ENCODE measurements at places on chromosomes 7 and 10.

- DNase-seq, result no peak
Measured at GRCh38 chr10:121994429-121994941, 5.5 kb downstream of the TACC2 start.

DNA sequence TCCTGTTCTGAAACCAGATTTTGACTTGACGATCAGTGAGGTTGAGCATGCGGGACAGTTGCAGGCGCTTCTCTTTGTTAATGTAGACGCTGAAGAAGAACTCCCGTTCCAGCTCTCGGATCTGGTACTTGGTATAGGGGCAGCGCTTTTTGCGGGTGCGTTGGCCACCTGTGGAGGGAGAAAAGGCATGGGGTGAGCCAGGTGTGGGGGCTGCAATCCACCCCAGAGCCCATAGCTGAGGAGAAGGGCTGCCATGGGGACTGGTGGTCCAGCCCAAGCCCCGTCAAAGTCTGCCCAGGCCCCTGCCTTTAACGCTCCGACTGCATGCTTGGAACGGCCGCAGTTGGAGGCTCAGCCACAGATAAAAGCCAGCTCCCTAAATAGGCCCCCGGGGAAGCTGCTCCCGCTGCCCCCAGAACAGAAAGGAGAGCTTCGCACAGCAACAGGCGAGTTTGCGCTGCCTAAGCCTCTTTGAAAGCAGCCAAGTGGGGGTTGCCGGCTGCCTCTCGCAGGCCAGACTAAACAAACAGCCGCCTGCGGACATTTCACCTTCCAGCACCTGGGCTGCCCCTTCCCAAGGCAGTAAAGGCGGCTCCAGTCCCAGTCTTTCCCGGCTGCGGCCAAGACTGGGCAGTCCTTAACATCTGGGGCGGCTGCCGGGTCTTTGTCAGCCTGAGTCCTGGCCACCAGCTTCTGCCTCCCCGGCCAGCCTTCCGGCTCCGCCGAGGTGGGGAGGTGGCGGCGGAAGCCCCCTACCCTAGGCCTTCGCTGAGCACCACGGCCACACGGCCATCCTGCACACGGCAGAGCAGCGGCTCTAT, 2.0 kb downstream of the HOXA11 start:
- no peak for DNase-seq

DNA sequence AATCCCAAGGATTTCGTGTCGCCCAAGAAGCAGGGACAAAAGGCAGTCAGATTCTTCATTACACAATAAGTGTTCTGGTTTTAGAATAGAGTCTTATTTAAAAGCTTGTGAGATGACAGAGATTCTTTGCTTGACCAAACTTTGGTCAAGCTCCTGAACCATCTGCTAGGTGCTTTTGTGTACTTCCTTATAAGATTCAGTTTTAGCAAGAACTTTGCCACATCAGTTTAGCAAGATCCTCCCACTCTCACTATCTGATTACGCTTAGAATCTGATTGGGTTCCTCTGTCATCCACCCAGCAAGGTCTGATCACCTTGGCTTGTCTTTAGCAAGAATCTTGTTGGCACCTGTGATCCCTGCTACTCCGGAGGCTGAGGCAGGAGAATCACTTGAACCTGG, 38.2 kb upstream of the SDHAF3 start:
- DNase-seq, result no peak

DNA sequence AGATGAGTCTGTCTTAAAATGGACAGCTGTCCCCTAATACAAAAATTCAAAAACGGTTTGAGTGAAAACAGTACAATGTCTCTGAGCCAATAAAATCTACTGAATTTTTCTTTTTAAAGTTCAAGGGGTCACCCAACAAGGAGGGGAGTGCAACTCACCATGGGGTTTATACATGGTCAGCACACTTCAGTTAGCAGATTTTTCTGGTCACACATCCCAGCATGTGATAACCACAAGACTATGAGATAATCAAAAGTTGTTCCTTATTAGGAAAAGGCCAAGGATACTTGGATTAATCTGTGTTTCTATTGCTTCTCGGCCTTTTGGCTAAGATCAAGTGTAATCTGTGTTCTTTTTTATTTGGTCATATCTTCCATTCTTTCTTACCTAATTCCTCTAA, 31.6 kb downstream of the ABCB5 start:
- no peak for DNase-seq

- DNase-seq, result no peak
Measured at GRCh38 chr10:21196822-21197395, 299.8 kb upstream of the NEBL start.

DNA sequence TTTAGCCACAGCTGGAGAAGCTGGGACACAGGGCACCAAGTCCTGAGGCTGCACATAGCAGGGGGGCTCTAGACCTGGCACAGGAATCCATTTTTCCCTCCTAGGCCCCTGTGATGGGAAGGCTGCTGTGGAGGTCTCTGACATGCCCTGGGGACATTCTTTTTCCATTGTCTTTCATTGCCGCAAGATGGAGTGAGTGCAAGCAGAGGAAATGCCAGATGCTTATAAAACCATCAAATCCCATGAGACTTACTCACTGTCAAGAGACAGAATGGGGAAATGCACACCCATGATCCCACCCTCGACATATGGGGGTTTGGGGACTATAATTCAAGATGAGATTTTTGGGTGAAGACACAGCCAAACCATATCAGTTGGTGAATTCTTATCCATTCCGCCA, 94.7 kb upstream of the FERD3L start:
- DNase-seq, result no peak

DNA sequence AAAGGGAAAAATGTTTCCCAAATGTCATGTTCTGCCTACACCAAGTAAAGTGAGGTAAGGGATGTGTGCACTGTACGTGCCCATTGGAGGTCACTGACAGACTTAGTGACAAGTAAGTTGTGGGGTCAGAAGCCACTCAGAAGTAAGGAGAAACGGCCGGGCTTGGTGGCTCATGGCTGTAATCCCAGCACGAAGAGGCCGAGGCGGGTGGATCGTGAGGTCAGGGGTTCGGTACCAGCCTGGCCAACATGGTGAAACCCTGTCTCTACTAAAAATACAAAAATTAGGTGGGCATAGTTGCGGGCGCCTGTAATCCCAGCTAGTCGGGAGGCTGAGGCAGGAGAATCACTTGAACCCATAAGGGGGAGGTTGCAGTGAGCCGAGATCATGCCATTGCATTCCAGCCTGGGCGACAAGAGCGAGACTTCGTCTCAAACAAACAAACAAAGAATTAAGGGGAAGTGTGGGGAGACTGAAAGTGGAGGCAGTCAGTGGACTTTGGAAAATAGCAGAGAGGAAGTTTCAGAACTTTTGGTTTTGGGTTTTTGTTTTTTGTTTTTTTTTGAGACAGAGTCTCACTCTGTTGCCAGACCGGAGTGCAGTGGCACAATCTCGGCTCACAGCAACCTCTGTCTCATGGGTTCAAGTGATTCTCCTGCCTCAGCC, 114.8 kb downstream of the WDFY4 start:
- no peak for DNase-seq

DNA sequence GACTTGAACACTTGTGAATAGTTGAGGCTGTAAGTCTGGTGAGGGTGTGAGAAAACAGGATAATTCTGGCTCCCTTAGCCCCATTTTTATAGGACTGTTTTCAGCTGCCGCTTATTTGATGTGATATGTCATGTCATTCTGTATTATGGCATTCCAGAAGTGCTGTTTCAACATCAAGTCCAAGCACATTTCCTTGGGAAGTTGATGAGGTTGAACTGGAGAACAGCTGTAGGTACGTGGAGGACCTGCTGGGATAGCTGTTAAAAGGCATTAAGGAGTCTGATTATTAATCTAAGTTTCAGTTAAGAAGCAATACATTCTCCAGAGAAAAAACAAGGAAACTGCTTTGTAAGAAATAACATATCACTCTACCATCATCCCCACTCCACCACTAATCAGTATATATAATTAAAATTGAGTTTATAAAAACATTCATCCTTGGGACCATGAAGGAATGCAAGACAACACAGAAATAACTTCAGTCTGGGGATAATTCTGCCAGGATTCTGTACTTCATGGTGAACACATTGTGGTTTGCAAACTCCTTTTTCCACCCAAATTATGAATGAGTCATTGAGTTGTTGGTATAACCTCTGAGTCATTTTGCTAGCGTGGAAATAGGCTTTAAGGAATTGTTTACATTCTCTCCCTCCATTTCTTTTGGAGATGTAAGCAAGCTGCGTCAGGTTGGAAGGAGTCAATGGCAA, 39.9 kb upstream of the TMEM229A start:
- DNase-seq, result no peak

- no peak for DNase-seq
Measured at GRCh38 chr7:125878235-125878956, 948.8 kb upstream of the POT1 start.

DNA sequence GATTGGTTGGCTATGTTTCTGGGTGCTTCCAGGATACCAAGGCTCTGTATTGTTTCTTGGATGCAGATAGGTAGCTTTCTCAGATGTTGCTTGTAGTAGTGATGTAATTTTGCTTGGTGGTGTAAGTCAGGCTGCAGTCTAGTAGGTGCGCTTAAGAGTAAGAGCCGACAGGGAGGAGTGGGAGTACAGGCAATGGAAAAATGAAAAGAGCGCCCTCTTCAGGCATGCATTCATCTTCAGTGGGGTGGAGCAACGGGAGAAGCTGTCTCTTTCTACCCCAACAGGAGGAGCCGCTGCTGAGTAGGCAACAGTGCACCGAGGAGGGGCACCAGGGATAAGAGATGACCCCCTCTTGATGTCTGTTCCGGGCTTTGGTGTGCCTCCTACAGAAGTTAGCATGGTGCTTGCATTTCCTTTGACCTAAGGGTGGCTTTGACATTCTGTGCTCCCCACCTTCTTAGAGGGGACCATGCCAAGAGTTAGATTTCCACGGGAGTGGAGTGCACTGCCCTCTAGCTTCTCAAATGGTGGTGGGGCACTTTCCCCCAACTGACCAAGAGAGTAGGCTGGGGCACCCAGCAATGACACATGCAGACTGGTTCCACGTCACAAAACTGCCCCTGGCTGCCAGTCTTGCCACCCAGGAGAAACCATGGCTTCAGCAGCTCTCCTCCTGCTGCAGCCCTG, 56.1 kb downstream of the ZNF783 start:
- DNase-seq, result no peak

GRCh38 chr10:62993121-62993520, 140.0 kb upstream of the NRBF2 start:
- DNase-seq, result no peak

- no peak for DNase-seq
Measured at GRCh38 chr10:955127-955819, 23.8 kb upstream of the LARP4B start.

DNA sequence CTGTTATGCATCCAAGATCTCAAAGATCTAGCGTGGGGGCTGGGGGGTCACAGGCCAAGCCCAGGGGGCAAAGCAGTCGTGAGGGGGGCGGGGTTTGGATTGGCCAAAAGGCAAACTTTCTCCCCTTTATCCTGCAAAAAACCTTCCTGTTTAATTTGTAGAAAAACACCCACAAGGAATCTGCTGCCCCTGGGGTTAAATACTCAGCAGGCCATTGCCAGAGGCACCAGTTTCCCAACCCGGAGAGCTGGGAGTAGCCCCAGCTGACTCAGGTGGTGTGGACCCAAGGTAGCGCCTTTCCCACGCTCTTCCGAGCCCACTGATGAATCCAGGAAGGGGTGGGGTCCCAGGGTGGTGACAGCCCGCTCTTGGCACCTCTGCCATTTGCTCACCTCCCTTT, 21.4 kb downstream of the KCP start:
- no peak for DNase-seq

- no peak for DNase-seq
Measured at GRCh38 chr10:21517134-21518031, 8.1 kb downstream of the SKIDA1 start.

- no peak for DNase-seq
Measured at GRCh38 chr7:2112261-2113198, 120.2 kb downstream of the MAD1L1 start.

GRCh38 chr7:154342971-154343633, 290.9 kb downstream of the DPP6 start:
- DNase-seq, result no peak

DNA sequence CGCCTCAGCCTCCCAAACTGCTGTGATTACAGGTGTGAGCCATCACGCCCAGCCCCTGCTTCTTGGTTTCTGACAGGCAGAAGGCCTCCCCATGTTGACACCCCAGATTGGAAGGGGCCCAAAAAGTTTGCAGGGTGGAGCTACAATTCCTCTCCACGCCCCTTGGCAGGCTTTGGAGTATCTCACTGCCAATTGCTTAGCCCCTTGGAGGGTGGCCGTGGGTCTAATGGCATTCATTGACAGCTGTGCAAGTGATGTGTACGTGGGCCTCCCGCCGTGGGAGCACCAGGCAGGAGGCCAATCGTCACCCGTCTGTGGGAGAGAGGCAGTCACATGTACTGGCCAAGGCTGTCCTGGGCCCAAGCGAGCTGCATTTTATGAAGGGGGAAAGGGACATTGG, 73.7 kb upstream of the PPIF start:
- DNase-seq, result no peak

DNA sequence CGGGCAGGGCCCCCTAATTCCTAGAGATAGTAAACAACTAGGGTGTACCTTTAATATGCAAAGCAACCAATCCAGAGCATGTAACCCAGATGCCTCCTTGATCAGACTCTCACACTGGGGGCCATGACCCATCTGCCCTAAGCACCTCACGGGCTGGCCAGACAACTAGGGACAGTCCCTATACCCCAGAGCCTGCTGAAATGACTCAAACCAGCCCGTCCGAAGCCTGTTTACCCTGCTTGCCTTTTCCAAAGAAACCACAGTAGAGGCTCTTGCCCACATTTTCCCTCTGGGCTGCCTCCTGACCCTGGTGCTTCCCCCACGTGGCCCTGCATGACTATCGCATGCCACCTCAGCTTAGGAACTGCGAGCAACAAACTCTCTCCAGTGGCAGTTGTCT, 46.2 kb downstream of the RGS10 start:
- no peak for DNase-seq

DNA sequence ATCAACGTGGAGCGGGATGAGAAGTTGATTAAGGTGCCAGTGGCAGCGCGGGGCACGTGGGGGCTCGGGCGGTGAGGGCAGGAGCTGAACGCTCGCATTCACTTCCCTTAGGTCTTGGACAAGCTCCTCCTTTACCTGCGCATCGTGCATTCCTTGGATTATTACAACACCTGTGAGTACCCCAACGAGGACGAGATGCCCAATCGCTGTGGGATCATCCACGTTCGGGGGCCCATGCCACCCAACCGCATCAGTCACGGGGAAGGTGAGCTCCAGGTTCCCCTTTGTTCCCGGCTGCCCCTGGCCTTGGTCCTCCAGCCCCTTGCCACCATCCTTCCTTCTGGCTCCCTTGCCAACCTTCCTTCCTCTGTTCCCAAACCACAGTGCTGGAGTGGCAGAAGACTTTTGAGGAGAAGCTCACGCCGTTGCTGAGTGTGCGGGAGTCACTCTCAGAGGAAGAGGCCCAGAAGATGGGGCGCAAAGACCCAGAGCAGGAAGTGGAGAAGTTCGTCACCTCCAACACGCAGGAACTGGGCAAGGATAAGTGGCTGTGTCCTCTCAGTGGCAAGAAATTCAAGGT, 2.5 kb downstream of the UFSP1 start:
- DNase-seq, result no peak

- no peak for DNase-seq
Measured at GRCh38 chr7:134946260-134946659, 40.0 kb upstream of the AGBL3 start.

GRCh38 chr10:103895411-103896186, 22.4 kb downstream of the STN1 start:
- no peak for DNase-seq

GRCh38 chr7:148234715-148235114, 355.9 kb upstream of the C7orf33 start:
- no peak for DNase-seq

Measured in activated gamma-delta T cell treated with anti-CD3 and anti-CD28 coated beads, Interleukin-2, amount 50 U/mL, for 16 hours (primary cell).